CD8-positive, alpha-beta T cell (primary cell): ENCODE measurements at places on chromosomes 4 and X.

DNA sequence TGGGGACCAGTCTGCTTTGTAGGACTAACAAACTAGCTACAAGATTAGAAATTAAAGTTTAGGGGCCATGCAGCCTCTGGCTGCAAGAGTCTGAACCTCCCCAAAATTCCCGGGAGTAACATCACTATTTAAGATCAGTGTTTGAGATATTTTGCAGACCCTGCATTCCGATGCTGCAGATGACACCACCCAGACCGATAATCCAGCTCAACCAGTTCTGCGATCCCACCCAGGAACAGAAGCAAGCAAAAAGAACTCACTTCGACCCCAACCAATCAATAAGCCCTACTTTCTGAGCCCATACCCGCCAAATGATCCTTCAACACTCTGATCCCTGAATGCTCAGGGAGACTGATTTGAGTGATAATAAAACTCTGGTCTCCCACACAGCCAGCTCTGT lies 877.8 kb downstream of the FAT4 start:
- no peak for DNase-seq

DNA sequence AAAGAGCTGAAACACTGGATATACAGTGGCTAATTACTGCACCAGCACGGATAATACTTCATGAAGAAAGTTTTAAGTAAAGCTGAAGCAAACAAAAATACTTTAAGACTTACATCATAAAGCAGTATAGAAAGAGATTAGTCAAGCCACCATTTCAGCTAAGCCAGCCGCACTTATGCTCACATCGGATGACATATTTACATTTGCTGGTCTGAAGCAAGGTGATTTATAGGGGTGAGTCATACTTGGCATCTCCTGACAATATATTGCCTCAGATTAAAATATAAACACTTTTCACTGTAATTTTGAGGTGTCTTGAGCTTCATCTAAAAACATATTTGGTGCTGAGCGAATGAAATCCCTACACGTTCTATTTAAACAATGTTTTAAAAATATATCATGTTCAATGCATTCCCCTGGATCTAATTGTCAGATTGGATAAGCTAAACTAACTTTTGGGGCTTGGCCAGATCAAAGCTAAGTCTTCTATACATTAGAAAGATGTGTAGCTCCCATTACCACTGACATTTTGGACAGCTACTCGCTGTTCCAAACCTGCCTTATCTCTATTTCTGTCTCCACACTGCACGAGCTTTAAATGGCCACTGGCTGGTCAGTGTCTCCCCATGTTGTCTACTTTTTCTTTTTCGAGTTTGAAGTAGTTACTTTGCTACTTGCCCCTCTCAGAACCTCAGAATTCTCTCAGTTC lies 103.2 kb downstream of the VCX2 start:
- DNase-seq = no peak

- no peak for DNase-seq
Measured at GRCh38 chrX:9351126-9351525, 113.7 kb upstream of the TBL1X start.

- DNase-seq = no peak
Measured at GRCh38 chr4:151238477-151238876, 38.5 kb upstream of the PRSS48 start.

GRCh38 chr4:168045354-168045753 lies 47.0 kb upstream of the ANXA10 start:
- DNase-seq = no peak

- no peak for DNase-seq
Measured at GRCh38 chrX:91435395-91435794, 756 bp downstream of the PABPC5 start.
